ENCODE measurements at places on chromosomes 2 and 18.
A peak's percentile ranks its signal among the peaks of the same experiment; 100 is the strongest.

- DNase-seq: peak; percentile 37
Measured at GRCh38 chr2:32715391-32715841, 87.6 kb downstream of the TTC27 start.

GRCh38 chr2:233456934-233457333, 102.6 kb downstream of the DGKD start:
- no peak for DNase-seq

- no peak for DNase-seq
Measured at GRCh38 chr2:165268754-165269153, 29.5 kb downstream of the SCN2A start.

GRCh38 chr2:242022550-242023290, 153.2 kb downstream of the RTP5 start:
- DNase-seq: no peak

DNA sequence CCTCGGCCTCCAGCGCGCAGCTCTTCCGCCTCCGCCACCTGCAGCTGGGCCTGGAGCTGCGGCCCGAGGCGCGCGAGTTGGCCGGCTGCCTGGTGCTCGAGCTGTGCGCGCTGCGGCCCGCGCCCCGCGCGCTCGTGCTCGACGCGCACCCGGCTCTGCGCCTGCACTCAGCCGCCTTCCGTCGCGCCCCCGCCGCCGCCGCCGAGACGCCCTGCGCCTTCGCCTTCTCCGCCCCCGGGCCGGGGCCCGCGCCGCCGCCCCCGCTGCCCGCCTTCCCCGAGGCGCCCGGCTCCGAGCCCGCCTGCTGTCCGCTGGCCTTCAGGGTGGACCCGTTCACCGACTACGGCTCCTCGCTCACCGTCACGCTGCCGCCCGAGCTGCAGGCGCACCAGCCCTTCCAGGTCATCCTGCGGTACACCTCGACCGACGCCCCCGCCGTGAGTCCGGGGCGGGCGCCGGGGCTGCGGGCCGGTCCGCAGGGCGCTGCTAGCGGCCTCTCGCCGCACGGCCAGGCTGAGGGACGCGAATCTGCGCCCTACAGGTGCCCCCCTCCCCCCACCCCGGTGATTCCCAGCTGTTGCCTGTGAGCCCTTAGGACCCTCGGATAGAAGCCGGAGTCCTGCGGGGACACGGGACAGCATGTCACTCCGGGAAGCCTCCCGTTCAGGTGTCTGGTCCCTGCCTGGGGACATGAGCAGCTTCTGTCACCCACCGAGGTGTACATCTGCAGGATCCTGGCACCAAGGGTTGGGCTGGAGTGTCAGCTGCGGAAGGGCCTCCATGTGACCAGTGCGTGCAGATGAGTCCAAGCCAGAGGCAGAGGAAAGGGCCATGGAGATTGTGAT, 616 bp downstream of the RNPEPL1 start:
- no peak for DNase-seq

- no peak for DNase-seq
Measured at GRCh38 chr2:240089306-240089705, 36.0 kb upstream of the OR6B3 start.

DNA sequence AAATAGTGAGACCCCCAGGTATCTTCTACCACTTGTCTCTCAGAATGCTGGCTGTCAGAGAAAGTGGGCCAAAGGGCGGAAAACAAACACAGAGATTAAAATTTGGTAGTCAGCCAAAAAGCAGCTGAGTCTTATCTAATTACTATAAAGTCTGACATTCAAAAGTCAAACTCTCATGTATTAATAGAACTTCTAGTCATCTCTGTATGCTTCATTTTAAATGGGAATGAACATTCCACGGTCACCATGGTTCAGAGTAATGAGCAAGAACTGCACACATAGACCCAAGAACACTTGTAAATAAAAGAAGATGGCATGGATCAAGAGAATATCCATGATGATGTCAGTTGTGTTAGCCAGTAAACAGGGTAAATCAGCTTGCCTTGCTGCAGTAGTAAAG, 1267.0 kb upstream of the CHAC2 start:
- no peak for DNase-seq

DNA sequence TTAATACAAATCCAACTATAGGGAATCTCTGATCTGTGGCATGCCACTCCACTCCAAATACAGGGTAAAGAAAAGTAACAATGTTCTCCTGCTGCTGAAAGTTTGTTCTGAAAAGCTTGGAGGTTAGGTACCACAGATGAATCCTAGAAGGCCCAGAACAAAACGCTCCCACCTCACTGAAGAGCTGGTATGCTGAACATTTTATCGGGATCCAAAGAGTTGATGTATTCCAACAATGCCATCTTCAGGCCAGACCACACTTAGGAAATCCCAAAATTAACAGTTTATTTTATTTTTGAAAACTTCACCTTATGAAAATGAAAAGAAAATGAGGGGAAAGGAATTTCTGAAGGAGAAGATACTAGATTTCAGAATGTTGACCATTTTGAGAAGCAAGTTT, 145.1 kb upstream of the CDH19 start:
- no peak for DNase-seq

DNA sequence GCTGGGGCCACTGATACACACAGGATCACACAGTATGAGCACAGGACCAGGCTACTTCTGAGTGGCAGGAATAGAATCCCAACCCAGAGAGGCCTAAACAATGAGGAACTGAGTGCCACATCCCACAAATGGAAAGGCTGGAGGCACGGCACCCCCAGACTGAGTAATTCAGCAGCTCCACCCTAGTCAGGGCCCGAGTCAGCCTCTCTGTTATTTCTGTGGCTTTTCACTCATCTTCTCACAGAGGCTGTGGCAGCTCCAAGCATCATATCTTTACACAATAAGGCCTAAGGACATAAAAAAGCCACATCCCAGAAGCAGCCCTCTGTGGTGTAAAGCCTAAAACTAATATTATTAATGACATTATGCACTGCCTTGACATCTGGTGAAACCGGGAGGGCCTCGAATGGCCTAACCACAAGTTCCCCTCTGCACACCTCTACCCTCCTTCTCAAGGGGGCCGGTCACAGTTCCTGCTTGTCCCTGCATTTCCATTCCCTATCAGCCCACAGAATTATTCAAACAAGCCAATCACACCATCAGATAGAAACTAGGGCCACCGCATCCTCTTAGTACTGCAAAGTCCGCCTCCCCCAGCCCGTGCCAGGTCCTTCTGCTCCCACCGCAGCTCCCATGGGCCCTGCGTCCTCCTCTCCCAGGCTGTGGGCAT, 12.5 kb upstream of the MAL start:
- no peak for DNase-seq

DNA sequence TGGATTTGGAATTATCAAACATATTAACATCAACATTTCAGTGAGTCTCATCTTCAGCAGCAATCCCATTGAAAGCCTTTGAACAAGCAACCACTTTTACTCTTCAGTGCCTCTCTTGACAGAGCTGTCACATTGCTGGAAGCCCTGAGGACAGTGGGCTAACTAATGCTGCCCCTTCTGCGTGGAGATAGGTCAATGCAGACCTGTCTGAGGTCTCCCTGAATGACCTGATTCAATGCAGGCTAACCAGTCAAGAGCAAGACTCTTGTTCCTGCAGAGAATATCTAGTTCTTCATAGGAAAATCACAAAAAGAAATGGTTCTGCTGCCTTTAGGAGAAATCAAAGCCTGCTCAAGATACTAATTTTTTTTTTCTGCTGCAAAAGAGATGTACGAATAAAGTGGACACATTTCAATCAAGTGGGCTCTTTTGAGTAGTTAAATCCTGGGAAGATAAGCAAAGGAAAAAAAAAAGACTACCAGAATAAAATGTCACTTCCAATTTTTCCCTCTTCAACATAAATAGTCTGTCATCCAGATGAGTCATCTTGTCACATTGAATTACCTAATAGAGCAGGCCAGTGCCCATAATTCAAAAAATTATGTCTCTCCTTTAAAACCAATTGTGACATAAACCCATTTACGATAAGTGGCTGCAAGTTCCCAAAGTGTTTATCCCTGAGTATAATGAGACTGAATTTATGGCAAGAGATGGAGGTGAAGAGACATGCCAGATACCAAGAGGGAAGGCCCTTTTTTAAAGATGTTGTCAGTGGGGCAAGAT, 1269.0 kb upstream of the DDX18 start:
- DNase-seq: no peak

- DNase-seq: no peak
Measured at GRCh38 chr18:22115573-22115972, 53.8 kb upstream of the GATA6 start.

GRCh38 chr18:63410792-63411191, 11.5 kb downstream of the VPS4B start:
- no peak for DNase-seq

DNA sequence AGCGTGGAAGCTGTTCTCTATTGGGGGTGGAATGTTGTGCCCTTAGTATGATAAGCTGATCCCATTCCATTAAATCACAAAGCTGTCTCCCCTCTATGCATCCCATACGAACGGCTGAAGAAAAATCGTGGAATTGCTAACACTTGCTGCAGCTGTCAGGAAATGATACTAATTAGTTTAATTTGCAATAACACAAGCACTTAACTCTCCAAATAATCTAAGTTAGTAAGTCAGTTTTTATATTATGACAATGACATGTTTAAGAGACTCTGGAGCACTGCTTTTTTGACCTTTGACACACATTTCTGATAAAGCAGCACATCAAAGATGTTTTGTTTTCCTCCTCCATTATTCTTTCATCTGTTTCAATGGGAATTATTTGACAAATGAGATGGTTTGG, 123.7 kb upstream of the SATB2 start:
- DNase-seq: no peak

DNA sequence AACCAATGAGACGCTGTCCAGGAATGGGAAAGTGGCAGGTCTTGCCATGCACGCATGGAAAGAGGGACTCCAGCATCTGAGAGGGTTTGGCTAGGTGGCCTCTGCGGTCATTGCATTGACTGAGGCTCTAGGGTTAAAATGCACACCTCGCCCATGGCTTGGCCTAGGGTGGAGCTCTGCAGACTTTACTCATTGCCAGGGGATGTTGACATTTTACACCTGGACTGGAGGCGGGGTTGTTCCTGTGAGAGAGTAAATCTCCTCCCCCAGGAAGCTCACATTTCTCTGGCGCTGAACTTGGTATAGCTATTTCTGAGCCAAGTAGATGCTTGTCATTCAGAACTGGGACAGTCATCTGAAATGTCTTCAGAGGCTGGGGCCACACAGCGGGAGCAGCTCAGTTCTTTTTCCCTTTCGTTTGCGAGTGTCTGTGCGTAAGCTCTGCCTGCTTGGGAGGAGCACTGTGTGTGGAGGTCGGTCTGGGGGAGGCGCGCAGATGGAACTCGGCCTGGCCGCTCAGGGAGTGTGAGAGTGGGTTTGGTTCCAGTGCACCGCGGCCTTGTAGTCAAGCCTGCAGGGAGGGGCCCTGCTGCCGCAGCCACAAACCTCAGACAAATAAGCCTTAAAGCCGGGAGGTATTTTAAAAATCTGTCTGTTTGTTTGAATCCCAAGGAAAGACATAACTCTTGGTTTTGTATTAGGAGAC, 76.5 kb downstream of the LPIN1 start:
- no peak for DNase-seq

DNA sequence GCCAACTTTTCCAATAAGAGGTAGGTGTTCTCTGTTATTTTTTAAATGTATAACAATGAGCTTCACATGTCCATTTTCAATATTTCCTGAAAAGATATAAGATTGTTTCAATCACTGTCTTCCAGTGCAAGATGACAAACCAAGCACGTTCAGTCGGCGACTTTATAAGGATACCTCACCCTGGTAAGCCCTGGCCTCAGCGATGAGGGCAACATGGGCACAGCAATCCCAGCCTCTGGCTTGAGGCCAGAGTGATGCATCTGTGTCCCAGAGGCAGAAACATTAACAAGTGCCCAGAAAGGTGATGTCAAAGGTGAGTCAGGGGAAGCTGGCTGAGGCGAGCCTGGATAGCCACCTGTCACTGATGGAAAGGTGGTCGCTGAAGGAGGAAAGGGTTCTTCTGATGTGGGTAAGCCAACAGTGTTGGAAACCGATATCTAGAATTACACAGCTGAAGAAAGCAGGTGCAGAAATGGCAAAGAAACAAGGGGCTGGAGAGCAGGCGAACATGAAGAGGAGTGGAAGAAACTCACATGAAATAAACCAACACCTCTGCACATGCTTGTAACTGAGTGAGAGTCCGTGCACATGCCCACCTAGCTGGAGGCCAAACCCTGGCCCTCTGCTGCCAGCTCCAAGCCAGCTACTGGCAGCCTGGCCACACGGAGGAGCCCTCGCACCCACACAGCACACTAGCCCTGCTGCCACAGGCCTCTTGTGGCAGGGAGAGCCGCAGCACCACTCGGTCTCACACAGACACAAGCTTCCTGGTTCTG, 65.5 kb downstream of the FBXO15 start:
- no peak for DNase-seq

DNA sequence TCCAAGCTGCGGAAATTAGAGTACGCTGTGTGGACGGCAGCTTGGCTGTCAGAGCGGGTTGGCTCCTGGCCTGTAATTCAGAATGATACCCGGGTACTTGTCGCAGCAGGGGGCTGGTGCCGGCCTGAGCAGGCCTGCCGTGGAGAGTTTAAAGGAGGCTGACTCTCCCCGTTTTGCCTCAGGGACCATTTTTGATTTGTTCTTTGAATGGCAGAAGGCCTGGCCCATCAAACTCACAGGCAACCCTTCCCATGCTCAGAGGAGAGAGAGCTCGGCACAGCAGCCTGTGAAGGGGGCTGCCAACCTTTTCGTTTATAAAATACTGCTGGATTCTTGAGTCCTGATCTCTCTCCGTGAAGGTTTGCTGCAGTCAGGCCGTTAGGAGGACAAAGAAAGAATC, 151.3 kb downstream of the KLHL29 start:
- DNase-seq: no peak

GRCh38 chr18:78974115-78974761, 5.4 kb upstream of the SALL3 start:
- DNase-seq: no peak

DNA sequence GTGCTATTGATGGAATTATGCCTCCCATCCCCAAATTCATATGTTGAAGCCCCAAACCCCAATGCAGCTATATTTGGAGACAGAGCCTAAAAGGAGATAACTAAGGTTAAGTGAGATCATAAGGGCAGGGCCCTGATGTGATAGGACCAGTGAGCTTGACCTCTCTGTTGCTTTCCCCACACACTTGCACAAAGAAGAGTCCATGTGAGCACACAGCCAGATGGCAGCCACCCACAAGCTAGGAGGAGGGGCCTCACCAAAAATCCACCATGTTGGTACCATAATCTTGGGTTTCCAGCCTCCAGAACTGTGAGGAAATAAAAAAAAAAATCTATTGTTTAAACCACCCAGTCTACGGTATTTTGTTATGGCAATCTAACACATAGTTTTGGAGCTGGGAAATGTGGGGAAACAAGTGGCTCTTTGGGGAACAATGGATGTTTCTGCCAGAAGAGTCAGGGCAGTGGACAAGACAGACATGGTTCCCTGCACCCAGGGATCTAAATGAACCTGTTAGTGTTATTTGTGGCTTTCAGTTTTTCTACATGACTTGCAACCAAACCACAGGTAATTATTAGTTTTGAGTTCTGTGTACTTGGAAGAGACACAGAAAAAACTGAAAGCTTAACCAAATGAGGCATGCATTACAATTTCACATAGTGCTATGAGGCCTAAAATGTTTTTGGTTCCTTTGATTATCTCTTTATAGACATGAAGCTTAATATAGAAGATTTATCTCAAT, 259.1 kb downstream of the LTBP1 start:
- no peak for DNase-seq

GRCh38 chr2:174002679-174003078, 37.5 kb upstream of the SP3 start:
- no peak for DNase-seq

- peak; percentile 31 for DNase-seq
Measured at GRCh38 chr2:2847209-2847676, 516.2 kb upstream of the MYT1L start.

- DNase-seq: no peak
Measured at GRCh38 chr2:147006736-147007141, 838.1 kb upstream of the ACVR2A start.

Measured in NCI-H524 treated with DMSO at 0.1 percent for 48 hours (cell line).